Mesendoderm (in vitro differentiated cells): ENCODE measurements at places on chromosomes 11 and 22.

GRCh38 chr11:130652671-130653335, 204.4 kb downstream of the ADAMTS15 start:
- DNase-seq: no peak

DNA sequence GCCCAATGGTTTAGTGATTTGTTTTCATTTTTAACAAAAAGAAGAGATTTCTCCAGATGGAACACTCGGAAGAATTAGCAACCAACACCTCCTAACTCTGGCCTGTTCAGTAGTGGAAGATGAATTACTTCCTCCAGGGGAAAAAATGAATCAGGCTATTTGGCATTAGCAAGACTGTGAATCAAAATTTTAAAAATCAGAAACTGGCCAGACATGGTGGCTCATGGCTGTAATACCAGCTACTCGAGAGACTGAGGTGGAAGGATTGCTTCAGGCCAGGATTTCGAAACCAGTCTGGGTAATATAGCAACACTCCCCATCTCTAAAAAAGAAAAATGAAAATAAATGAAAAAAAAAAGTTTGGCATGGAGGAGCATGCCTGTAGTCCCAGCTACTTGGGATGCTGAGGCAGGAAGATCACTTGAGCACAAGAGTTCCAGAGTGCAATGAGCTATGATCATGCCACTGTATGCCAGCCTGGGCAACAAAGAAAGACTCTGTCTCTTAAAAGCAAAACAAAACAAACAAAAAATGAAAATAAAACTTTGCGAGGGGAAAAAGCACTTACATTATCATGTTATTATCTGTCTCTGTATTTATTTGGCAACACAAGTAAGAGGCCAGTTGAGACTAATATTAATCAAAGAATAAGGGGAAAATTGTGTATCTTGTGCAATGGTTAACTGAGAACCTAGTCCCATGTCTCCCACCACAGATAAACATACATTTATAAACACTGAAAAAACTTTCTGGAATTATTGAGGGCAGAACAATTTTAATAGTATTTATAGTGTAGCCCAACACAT, 796.3 kb upstream of the ANO3 start:
- no peak for DNase-seq

DNA sequence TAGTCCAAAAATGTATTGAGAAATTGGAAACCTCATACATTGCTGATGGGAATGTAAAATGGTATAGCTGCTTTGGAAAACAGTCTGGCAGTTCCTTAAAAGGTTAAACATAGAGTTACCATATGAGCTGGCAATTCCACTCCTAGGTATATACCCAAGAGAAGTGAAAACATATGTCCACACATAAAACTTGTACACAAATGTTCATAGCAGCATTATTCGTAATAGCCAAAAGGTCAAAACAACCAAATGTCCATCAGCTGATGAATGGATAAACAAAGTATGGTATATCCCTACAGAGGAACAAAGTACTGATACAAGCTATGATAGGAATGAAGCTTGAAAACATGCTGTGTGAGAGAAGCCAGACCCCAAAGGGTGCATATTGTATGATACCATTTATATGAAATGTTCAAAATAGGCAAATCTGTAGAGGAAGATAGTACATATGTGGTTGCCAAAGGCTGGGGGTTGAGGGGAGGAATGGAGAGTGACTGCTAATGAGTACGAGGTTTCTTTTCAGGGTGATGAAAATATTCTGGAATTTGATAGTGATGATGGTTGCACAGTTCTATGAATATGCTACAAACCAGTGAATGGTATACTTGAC, 85.8 kb downstream of the ZBTB16 start:
- DNase-seq: no peak

GRCh38 chr11:107683061-107683460, 28.8 kb downstream of the SLN start:
- DNase-seq: no peak

DNA sequence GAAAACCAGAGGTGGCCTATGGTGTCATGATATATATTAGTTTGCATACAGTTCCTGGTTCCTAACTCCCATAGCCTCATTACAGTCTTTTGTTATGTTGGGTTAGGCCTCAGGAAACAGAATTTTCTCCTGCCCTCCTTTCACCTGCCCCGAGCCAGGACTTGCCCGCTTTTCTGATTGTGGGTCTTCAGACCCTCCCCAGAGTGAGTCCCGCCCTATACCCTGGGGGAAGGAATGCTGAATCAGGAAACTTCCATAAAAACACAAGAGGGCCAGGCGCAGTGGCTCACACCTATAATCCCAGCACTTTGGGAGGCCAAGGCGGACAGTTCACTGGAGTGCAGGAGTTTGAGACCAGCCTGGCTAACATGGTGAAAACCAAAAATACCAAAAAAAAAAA, 70.9 kb downstream of the SLC35F2 start:
- peak; percentile 37 for DNase-seq

DNA sequence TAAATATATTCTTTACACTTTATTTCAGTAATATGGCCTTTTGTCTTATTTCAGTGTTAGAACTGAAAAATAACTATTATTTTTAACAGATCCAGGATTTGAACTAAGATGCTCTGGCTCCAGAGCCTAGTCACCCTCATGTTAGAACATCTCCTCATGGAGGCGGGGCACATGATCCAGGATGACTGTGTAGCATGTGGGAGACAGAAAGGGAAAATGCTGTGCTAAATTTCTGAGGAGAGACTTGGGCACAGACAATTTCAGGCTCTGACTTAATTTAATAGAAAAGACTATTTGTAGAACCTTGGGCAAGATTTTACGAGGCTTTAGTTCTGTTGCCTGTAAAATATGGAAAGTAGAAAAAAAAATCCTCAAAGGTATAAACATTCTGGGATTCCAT, 24.1 kb downstream of the CTSC start:
- DNase-seq: no peak

GRCh38 chr11:124518989-124519451, 24.4 kb downstream of the OR8B12 start:
- peak; percentile 28 for DNase-seq

DNA sequence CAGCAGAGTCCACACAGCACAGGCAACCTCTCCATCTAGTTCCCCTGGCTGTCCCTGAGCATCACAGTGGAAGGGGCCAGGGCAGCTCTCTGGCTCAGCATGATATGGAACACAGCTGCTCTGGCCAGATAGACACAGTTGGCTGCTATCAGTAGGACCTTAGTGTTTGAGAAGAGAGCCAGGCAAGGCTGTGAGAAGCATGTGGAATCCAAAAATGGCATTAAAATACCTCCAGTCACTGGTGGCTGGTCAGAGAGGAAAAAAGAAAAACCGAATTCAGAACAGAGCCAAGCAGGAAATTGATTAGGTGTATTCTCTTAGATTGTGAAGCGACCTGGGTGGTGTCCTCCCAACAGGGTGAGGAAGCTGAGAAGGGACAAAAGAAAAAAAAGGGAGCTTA, 27.9 kb downstream of the SERPINH1 start:
- DNase-seq: no peak
